ENCODE measurements at places on chromosomes 4 and X.

DNA sequence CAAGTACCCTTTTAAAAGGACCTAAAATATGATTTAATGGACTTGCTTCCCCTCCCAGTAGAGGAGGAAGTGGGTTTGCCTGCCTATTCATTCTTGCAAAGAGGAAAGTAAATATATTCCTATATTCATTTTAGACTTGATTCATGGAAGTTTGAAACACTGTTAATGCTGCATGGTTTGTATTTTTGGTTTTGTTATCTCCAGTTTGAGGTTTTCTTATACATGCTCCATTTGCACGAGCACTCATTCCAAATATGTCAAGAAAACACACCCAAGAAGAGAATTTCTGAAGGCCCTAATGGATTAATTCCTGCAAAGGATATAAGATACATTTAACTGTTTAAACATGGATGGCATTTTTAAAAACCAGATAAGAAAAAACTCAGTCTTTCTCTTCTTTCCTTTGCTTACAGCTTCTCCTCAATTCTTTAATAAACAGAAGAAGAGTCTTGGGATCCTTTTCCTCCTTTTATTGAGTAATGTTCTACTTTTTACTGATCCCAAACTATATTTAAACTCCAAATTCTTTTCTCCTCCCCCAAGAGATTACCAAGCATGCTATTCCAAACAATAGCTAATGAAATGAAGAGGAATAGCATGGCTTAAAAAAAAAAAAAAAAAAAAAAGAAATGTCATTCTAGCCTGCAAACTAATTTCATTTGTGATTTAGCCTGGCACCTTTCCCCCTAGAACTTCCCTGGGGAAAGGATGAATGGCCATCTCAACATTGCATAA lies 54.6 kb upstream of the LDB2 start:
- DNase-seq = no peak

DNA sequence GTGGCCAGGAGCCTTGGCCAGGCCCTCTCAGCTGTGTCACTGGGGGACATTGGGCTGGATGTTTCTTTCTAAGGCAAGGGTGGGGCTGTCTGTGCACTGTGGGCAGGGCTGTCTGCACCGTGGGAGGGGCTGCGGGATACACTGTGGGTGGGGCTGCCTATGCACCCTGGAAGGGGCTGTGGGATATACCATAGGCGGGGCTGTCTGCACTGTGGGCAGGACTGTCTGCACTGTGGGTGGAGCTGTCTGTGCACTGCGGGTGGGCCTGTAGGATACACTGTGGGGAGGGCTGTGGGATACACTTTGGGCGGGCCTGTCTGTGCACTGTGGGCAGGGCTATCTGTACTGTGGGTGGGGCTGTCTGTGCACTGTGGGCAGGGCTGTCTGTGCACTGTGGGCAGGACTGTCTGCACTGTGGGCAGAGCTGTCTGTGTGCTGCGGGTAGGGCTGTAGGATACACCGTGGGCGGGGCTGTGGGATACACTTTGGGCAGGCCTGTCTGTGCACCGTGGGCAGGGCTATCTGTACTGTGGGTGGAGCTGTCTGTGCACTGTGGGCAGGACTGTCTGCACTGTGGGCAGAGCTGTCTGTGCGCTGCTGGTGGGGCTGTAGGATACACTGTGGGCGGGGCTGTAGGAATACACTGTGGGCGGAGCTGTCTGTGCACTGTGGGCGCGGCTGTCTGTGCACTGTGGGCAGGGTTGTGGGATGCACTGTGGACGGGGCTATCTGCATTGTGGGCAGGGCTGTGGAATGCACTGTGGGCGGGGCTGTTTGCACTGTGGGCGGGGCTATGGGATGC lies 31.1 kb downstream of the ACOX3 start:
- no peak for DNase-seq

DNA sequence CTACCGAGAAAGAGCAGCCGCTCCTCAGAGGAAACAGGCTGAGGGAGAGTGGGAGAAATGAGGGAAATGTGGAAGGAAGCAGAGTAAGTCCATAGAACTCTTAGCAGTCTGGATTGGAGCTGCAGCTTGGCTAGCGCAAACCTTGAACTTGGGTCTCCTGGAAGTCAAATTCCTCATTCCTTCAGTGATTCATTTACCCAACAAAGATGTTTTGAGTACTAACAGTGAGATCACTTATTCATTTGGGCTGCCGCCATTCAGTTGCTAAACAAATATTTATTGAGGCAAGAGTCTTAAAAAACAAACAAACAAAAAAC lies 51.5 kb downstream of the SEL1L3 start:
- no peak for DNase-seq

DNA sequence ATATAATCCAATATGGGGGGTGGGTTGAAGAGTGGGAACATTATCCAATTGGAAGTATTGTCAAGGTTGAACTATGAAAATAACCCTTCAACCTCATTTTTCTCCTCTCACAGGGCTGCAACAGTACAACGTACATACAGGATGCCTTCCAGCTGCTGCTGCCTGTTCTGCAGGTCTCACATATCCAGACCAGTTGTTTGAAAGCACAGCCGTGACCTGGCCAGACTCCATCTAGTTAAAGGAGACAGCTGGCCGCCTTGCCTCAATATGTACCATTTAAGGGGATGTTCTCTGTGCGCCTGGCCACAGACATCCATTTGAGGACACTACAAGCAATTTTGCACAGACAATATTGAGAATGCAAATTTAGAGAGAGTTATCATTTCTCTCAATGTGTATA lies 75.7 kb downstream of the FAM114A1 start:
- DNase-seq = no peak

GRCh38 chrX:141641138-141641537 lies 51.6 kb downstream of the SPANXA2 start:
- DNase-seq = no peak

- no peak for DNase-seq
Measured at GRCh38 chr4:144906181-144906925, 191.6 kb downstream of the ANAPC10 start.

DNA sequence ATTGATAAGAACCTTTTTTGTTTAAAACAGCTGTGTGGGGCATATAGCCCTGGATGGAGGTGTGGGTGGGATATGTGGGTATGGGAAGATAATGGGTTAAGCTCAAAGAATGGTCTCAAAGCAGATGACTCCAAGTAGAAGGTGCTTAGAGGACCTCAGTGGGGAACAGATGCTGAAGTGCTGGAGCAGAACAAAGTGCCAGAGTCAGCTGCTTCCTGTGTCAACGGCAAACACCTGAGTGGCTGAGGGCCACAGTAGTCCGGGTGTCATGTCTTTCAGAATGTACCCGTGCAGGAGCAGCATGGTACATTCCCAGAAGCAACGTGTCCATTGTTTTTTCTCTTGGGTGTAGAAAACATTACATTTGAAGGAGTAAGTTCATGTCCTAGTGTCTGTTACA lies 210.6 kb downstream of the CCNG2 start:
- no peak for DNase-seq

DNA sequence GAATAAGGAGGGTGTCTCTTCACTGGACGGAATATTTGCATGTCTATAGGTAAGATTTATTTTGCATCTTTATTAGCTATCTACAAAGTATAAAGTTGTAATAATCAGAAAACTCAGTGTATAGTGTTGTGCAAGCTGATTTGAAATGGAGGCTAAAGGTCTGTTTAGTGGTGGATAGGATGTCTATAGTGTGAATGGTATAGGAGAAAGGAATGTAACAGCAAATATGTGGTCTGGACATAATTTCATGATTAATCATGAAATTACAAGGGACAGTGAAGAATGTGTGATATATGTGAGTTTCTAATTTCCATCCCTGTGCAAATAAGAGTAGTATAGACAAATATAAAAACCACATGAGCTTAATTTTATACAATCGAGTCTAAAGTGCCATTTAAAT lies 79.3 kb upstream of the CAMK2D start:
- DNase-seq = no peak

DNA sequence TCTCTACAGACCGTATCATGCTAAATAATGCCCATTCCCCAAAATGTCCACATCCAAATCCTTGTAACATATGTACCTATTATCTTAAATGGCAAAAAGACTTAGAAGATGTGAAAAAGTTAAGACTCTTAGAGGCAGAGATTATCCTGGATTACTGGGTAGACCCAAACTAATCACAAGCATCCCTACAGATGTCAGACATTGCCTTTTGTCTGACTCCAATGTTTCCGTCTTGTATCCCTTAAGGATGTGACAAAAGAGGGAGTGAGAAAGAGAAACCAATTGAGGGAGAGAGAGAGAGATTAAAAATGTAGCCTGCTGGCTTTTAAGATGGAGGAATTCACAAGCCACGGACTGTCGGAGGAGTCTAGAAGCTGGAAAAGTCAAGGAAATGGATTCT lies 401.9 kb upstream of the FSTL5 start:
- no peak for DNase-seq

DNA sequence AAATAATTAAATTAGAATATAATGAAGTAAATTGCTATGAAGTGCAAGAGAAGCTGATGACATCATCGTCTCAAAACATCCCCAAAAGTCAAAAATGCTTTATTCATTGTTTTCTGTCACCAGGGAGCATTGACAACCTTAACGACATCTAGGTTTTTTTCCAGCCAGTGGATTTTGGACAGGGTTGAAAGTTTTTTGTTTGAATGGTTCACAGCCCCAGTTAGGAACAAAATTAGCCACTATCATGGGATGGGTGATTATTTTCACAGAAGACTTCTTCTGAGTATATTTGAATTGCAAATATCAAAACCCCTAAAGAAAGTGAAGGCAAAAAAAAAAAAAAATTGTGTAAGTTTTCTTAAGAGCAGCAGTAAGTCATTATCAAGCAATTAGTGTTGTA lies 826.1 kb downstream of the STPG2 start:
- no peak for DNase-seq

DNA sequence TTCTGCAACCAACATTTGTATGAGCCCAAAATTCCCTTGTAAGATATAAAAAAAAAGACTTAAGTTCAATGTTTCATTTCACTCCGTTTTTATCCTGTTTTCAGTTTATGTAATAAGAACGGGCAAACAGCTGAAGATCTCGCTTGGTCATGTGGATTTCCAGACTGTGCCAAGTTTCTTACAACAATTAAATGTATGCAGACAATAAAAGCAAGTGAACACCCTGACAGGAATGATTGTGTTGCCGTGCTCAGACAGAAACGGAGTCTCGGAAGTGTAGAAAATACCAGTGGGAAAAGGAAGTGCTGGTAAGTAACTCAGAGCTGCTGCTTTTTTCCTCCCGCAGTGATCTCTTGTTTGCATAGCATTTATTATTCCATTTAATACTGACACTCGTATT lies 2.8 kb downstream of the ANKRD37 start:
- DNase-seq = no peak

DNA sequence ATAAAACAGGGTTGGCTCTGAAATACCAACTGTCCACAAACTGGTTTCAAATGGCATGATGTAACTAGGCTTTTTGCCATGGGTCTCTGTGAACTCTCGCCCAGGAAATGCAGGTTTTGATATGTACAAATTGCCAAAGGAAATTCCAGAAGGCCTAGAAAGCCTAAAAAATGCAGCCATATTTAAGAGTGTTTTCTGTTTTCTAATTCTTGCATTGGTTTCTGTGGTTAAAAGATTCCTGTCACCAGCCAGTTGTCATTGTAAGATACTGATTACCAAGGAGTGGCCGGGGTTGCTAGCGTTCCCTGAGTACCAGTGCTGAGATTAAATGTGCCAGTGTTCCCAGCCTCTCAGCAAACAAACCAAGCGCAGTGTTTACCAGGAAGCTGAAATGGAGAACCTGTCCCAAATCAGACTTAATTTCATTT lies 53.9 kb upstream of the SORBS2 start:
- no peak for DNase-seq

- no peak for DNase-seq
Measured at GRCh38 chr4:125677665-125678307, 363.0 kb downstream of the FAT4 start.

GRCh38 chrX:97021680-97022079 lies 138.0 kb downstream of the RPA4 start:
- no peak for DNase-seq

- no peak for DNase-seq
Measured at GRCh38 chr4:114034189-114034588, 54.7 kb upstream of the ARSJ start.

GRCh38 chr4:177964693-177965168 lies 522.5 kb upstream of the AGA start:
- DNase-seq = no peak

DNA sequence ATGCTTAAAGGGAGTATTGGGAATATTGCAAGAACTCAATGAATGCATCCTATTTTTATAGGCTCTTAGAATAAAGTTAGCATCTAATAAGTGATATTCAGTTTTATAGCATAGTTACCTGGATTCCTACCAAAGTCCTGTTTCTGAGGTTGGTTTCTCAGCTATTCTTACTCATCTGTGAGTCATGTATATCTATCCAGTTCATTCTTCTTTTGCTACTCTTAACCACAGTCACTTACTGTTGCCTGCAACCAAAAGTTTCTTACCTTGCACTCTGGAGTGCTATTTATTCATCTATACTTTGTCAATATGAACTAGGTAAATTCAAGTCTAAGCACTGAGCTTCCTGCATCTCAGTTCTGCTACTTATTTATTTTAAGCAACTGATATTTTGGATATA lies 322.5 kb downstream of the HS3ST1 start:
- DNase-seq = no peak

DNA sequence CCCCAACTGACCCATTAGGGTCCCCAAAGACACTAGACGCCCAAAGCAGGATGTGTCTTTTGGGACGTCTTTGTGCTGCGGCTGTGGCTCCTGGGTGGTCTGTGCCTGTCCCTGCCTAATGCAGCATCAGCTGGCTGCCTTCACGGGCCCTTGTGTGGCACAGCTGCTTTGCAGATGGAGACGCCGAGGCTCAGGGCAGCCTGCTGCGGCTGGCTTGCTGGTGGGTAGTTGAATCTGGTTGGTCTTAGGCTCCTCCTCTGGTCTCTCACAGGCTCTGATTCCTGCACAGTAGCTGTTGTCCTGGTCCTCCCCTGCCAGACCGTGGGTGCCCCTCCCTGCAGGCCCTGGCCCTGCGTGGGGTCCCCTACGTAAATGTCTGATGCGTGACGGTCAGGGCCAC lies 8.1 kb downstream of the CPZ start:
- no peak for DNase-seq

DNA sequence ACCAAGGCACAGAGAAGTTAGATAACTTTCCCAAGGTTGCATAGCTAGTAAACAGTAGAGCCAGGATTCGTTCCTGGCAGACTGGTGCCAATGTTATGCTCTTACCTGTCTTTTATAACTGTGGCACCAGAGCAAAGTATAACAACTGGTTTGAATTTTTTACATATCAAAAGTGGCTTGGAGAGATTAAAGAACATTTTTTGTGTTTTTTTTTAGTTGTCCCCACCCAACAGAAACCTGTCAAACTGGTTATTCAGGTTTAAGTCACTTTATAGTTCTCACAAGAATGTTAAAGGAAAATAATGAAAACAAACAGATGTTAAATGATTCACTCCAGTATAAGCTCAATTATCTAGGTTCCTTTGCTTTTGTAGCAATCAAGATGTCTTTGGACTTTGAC lies 15.6 kb upstream of the FAM47E start:
- DNase-seq = no peak

- DNase-seq = no peak
Measured at GRCh38 chr4:109321232-109321631, 18.8 kb upstream of the COL25A1 start.

- DNase-seq = no peak
Measured at GRCh38 chr4:97142893-97143292, 1000.4 kb downstream of the STPG2 start.

Measured in HS-27A (cell line).